ENCODE measurements at places on chromosomes 13 and 19. TPM values are rescaled to one million over a fixed set of nuclear protein-coding genes. Genes with fewer than 3 reads are reported as not detected.

Gene NLRP11
- not detected for total RNA-seq

Gene SHKBP1
- total RNA-seq, result 20.9 TPM

Gene CGB8
- not detected for total RNA-seq

Gene TNNT1
- 16.4 TPM for total RNA-seq

Gene ZFP82
- total RNA-seq, result 6.0 TPM

DNA sequence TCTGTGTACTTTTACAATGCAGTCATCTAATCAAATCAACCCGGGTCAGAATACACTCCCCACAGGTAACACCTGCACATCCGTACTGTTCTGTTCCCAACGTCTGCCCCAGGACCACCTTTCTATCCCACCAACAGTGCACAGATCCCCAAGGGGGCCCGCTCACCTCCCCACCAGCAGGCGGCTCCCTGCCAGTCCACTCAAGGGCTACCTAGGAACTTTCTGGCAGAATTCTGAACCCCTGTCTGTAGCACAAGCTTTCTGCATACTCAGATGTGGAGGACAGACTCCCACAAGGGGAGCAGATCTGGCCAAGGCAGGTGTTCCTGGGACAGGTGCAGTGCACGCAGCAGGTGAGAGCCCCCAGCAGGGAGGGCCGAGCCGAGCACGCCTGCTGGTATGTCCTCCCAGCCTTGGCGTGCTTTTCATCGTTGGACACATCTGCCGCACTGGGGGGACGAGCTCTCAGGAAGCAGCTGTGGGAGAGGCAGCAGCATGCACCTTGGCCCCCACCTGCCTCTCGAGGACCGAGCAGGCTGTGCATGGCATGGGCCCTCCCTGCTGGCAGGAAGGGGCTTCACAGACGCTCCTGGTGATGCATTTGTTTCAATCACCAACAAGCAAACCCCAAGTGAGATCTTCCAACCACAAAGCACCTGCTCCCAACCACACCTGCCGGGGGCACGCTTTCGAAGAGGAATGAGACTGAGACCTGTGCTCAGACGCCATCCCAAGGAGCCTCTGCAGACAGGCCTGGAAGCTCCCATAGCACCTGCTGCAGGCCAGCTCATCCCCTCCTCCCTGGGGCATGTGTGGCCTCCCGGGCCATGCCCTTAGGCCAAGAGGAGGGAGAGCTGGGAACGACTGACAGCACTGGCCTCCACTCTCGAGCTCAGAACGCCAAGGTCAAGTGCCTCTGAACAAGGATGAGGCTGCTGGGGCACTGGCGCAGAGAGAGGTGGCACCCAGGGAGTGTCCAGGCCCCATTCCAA lies 35.9 kb downstream of the RAB20 start:
- no peak for DNase-seq

GRCh38 chr19:38158730-38159129 lies 65.3 kb downstream of the DPF1 start:
- DNase-seq, result no peak

DNA sequence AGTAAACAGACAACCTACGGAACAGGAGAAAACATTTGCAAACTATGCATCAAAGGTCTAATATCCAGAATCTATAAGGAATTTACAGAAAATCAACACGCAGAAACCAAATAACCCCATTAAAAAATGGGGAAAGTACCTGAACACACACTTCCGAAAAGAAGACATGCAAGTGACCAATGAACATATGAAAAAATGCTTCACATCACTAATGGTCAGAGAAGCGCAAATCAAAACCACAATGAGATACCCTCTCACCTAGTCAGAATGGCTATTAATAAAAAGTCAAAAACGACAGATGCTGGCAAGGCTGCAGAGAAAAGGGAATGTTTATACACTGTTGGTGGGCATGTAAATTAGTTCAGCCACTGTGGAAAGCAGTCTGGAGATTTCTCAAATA lies 29.5 kb downstream of the SLC25A15 start:
- no peak for DNase-seq

DNA sequence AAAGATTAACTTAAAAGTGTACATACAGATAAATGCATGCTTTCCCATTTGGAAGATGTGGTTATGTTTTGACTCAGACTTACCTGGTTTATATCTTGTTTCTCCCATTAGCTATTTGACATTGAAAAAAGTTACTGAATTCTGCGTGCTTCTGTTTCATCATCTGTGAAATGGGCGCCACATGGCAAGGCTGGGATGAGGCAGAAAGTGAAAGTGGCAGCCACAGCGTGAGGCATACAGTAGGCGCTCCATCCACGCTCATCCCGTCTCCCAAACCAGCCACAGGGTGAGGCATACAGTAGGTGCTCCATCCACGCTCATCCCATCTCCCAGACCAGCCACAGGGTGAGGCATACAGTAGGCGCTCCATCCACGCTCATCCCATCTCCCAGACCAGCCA lies 14.0 kb upstream of the TMEM255B start:
- DNase-seq, result no peak

- DNase-seq, result no peak
Measured at GRCh38 chr13:44564936-44565335, 11.2 kb downstream of the TSC22D1 start.

GRCh38 chr13:42173789-42174343 lies 98.1 kb upstream of the AKAP11 start:
- DNase-seq, result no peak

- no peak for DNase-seq
Measured at GRCh38 chr19:16200038-16201010, 2.6 kb downstream of the AP1M1 start.

DNA sequence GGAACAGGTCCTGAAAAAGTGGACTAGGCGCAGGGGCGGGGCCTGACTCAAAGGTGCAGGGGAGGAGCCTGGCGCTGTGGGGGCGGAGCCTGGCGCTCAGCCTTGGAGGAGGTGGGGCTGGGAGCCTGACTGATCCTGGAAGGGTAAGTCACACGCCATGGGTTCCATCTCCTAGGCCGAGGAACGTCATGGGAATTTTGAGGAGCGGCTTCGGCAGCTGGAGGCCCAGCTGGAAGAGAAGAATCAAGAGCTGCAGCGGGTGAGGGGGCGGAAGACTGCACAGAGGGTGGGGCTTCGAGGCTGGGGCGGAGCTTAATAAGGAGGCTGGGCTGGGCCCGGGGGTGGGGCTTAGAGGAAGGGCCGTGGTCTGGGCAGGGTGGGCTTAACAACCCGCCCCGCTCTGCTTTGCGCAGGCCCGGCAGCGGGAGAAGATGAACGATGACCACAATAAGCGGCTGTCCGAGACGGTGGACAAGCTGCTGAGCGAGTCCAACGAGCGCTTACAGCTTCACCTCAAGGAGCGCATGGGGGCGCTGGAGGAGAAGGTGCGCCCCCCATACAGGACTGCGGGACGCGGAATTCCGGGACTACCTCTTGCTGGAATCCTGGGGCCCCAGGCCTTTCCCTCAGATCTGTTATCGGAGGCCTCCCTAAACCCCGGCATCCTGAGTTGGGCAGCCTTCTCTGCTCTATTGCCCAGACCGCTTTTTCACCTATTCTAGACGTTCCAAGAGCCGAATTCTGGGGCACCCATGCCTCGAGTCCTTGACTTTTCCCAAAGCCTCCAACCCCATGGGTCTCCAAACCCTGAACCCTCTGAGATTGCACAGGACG lies 14.5 kb downstream of the PPFIA3 start:
- DNase-seq, result peak; percentile 76

DNA sequence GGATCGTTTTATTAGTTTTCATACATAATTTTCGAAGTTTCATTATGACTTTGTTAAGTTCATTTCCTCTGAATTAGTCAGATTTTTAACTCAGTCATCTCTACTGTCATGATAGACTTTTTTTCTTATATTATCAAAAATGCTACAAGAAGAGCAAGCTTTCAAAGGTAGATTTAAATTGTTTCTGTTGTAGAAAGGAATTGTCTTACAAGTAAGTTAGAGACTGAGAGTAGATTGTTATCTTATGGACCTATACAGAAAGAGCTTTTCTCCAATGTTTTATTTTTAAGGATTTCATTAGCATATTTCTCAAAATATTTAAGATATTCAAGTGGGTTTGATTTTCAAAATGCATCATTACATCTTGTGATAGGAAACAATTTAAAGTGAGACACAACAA lies 2.7 kb downstream of the MAB21L1 start:
- no peak for DNase-seq

GRCh38 chr19:52453324-52454094 lies at the start of gene ZNF578:
ZNF578 (plus strand) TSS chr19:52453553; CDS start chr19:52501846, 48,293 bp downstream.
- peak; percentile 93 for DNase-seq

- no peak for DNase-seq
Measured at GRCh38 chr19:19061506-19061905, 2.3 kb upstream of the SLC25A42 start.

DNA sequence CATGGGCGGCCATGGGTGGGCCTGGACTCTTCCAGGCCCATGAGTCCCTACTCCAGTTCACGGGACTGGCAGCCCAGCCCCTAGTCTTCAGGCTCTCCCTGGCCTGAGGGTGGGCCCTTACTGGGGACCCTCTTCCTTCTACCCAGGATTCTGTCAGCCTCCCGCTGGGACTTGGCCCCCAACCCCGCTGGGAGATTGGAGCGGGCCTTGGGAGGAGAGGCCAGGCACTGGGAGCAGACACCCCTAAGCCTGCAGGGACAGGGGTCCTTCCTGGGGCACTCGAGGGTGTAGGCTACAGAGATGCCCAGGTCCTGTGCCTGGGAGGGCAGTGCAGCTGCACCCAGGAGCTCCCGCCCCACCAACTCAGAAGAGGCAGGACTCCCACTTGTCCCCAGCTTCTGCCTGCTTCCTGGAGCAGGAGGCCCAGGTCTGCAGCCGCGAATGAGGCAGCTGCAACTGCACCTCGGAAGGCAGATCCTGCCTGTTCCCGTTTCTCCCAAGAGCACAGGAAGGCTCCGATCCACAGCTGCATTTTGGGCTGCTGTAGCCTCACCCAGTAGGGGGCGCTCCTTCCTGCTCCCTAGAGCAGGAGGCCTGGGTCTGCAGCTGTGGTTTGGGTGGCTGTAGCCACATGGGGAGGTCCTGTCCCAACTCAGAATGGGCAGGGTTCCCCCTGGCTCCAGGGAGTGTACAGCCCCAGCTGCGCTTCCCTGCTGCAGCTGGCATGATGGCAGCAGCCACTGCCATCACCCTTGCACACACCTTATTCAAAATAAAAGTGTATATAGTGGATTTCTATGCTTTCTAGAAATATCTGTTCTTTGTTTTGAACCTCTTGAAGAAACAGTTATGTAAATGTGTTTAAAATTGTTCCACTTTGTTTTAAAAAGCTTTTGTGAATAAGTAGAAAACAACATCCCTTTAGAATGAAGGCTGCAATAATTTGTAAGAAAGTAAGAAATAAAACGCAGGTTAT lies 46.8 kb downstream of the TEX26 start:
- peak; percentile 70 for DNase-seq

GRCh38 chr13:73938372-73939070 lies 195.7 kb downstream of the KLF12 start:
- no peak for DNase-seq

DNA sequence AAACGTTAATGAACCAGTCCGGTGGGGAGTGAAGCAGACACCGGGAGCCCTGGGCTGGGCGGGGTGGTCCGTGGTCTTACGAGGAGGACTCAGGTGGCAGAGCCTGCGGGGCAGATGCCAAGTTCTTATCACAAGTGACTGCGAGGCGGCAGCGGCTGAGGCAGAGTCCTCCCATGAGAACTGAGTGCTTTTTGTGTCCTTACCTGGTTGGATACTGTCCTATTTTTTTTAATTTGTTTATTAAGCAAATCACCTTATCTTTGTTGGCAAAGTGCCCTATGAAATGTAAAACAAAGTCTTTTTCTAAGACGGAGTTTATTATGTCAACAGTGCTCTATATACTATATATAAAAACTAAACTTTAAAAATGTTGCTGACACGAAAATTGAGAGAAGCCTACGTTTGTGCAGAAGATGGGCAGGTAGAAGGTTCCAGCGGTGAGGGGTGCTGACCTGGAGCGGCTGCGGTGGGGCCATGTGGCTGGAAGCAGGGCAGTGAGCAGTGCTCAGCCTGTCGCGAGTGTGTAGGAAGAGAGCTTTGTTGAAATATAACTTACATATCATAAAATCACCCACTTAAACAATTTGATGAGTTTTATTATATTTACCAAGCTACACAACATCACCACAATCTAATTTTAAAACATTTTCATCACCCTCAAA lies 82.2 kb downstream of the ATP11A start:
- DNase-seq, result no peak

GRCh38 chr13:88526186-88526852 lies 855.1 kb downstream of the SLITRK5 start:
- DNase-seq, result no peak

- DNase-seq, result no peak
Measured at GRCh38 chr13:40585911-40586471, 80.5 kb downstream of the FOXO1 start.

- DNase-seq, result no peak
Measured at GRCh38 chr19:17020823-17021222, 5.8 kb downstream of the CPAMD8 start.

DNA sequence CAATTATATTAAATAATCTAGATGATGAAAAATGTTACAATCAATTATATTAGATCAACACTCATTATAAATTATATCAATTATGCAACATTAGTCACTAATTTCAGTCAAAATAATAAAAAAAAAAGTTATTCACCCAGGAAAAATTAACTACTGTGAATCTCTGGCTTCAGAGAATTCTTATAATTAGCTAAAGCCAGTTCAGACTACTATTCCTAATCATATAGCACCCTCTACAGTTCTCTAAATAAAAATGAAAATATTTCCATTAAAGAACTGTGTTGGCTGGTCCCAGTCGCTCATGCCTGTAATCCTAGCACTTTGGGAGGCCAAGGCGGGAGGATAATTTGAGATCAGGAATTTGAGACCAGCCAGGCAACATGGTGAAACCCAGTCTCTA lies 33.0 kb downstream of the XPO4 start:
- no peak for DNase-seq

GRCh38 chr13:73998631-73999030 lies 135.6 kb downstream of the KLF12 start:
- no peak for DNase-seq

GRCh38 chr19:49382639-49383038 lies 5.4 kb upstream of the KASH5 start:
- DNase-seq, result no peak

GRCh38 chr19:56566904-56567273 lies 379 bp upstream of the ZNF470 start:
- DNase-seq, result peak; percentile 88

DNA sequence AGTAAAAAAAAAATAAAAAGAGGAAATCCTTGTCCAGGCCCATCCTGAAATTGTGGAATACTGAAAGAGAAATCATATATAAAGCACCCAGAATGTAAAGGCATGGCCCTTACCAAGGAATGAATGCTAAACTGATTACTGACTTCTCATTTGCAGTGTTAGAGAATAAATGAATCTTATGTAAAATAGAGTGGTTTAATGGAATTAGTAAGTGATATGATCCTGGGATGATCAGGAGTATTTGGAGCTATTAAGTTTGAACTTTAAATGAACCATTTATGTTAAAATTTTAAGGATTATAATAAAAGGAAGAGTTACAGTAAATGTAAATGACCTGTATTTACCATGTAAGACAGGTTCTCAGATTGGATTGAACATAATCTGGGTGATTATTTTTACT lies 75.4 kb downstream of the PDS5B start:
- DNase-seq, result no peak

- no peak for DNase-seq
Measured at GRCh38 chr19:55265723-55266386, 7.0 kb upstream of the PPP6R1 start.

Data from right cardiac atrium (tissue), 5 donors.